Stimulated activated CD8-positive, alpha-beta memory T cell treated with anti-CD3 and anti-CD28 coated beads, Interleukin-7, amount 100 ng/mL, for 1 hour (primary cell): ENCODE measurements at places on chromosomes 1 and 21.

- DNase-seq: no peak
Observed at GRCh38 chr1:167703557-167703956, 18.2 kb upstream of the MPZL1 start.

DNA sequence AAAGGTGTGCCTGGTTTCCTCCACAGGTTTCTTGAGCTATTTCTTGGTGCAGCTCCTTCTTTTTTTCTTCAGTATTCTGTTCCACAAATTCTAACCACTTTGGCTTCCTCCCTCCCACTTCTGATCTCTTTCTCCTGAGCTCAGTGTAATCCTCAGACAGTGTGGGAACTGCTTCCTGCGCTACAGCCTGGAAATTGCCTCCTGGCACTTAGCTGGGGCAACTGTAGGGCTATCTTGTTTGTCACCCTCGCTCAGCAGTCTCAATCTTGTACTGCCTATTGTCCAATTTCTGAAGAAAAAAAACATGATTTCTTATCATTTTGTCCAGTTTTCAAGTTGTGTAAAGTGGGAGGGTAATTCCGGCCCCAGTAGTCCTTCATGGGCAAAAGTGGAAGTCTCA lies 24.0 kb upstream of the GALNT2 start:
- DNase-seq: no peak

DNA sequence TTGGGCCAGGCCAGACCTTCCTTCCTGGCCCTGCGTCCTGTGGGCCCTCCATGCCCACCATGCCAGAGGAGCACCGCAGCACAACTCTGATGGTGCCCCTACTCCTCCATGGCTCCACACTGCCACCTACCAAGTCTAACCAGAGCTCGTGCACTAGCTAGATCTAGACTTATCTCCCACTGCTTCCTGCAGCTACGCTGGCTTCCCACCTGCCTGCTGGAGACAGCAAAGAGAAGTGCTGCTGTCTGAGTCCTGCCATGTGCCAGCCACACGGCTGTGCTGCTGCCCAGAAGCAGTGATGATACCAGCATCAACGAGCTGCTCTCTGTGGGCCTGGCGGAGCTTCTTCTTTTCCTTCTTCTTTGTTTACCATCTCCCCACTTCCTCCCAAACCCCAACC lies 4.5 kb downstream of the GUCA2B start:
- DNase-seq: no peak

GRCh38 chr1:45924736-45925135 lies 121.3 kb downstream of the MAST2 start:
- DNase-seq: no peak

DNA sequence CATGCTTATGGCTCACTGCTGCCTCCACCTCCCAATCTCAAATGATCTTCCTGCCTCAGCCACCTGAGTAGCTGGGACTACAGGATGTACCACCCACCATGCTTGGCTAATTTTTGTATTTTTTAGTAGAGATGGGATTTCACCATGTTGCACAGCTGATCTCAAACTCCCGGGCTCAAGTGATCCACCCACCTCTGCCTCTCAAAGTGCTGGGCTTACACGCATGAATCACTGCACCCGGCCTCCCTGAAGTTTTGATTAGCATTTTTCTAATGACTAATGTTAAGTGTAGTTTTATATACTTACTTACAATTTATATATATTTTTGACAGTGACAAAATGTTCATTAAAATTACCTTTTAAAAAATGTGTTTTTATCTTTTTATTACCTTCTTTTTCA lies 41.1 kb downstream of the ZNF678 start:
- DNase-seq: no peak
